ENCODE measurements at places on chromosomes 5 and 9. TPM values are rescaled to one million over a fixed set of nuclear protein-coding genes. Genes with fewer than 3 reads are reported as not detected.

Gene GDA
- 0.85 TPM for total RNA-seq

Gene GAS1
- total RNA-seq = 11.0 TPM

Gene GLRA1
- not detected for total RNA-seq

Gene SPINK4
- total RNA-seq = not detected

Gene SHISAL2B
- total RNA-seq = not detected

Gene AGXT2
- total RNA-seq = not detected

Gene MVB12B
- total RNA-seq = 11.2 TPM

Gene PTPRD
- 15.6 TPM for total RNA-seq

Gene ADRB2
- 5.1 TPM for total RNA-seq

Gene ICE1
- 17.5 TPM for total RNA-seq

Gene EMB
- 16.6 TPM for total RNA-seq

Gene RASGRF2
- 4.8 TPM for total RNA-seq

Gene TBC1D13
- 17.9 TPM for total RNA-seq

Gene PCDHB2
- 1.1 TPM for total RNA-seq

All from left ventricle myocardium inferior (tissue), 1 donor.